ENCODE measurements at places on chromosomes 3 and 15.

- DNase-seq: no peak
Measured at GRCh38 chr3:119508172-119508845, 10.0 kb downstream of the TIMMDC1 start.

DNA sequence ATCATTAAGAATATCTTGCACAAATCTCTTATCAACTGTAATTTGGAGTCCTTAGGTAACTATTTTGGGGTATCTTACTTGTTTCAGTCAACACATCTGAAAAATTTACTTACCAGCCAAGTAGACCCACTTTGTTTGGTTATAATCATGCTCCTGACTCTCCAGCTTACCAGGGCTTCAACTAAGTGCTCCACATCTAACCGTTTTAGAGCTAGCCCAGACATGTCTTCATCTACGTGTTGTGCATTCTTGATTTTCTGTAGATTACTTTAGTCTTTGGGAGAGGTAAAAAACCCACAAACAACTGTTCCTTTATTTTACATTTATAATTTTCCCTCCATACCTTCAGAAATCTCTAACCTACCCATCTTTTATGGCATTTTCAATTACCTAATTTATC, 17.2 kb downstream of the EAF2 start:
- DNase-seq: no peak

DNA sequence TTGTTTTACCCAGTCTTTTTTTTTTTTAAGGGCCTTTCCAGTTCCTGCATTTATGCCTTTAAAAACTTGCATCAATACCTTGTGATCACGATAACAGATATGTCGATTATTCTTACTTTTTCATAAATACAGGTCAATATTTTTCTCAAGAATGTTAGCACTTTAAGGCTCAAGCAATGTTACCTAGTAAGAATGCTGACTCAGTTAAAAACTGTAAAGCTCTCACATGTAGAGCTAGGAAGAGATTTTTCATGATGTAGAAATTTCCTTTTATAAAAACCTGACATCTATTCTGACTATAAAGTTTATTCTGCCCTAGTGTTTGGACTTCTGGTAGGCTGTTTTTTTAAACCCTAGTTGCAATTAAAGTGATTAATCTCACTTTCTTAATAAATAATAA, 684.0 kb downstream of the ZBBX start:
- no peak for DNase-seq

GRCh38 chr3:37171144-37171543, 3.2 kb downstream of the LRRFIP2 start:
- DNase-seq: no peak

DNA sequence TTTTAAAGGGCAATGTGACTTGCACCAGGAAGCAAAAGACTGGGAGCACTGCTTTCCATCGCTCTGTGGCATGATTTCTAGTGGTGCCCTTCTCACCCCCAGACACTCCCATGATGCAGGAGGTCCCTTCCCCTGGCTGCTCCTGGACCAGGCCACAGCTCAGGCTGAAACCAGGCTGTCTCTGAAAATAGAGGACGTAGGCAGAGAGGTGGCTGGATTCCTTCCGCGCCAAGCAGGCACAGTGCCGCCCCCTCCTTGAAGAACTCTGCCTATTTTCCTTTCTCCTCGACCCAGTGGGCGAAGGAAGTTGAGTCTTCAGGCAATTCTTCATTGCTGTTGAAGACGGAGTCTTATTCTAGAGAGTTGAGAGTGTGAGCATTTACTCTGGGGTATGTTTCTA, 489.4 kb upstream of the TBL1XR1 start:
- no peak for DNase-seq

GRCh38 chr3:66527246-66527645, 26.4 kb upstream of the LRIG1 start:
- no peak for DNase-seq

DNA sequence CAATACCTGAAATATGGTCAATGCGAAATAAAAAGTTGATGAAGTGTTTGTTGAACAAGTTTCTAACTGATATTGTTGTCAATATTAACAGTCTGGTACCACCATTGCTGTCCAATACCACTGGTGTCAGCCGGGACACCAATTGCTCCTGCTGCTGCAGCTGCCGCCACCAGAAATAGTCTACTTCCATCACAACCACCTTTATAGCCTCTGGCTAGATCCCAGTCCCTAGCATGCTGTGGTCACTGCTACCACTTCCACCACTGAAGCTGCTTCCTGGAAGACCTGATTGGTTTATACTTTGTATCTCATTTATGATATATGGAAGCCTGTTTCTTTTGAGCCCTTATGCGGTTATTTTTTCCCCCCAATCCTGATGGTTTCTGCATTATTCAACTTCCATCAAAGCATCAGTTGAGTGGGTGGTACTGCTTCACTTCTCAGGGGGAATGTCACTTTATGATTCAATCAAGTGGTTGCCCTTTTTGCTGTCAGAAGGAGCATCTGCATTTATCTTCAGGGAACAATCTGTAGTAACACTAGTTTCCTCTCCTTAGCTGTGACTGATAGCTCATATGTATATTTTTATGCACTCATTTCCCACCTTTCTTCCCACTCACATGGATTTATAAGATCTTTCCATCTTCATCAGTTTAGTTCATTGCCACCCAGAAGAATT, 11.7 kb downstream of the LNP1 start:
- no peak for DNase-seq

- DNase-seq: peak; percentile 64
Measured at GRCh38 chr3:48429317-48429959, 448 bp downstream of the PLXNB1 start.

GRCh38 chr3:73855813-73856212, 231.1 kb upstream of the PDZRN3 start:
- no peak for DNase-seq

GRCh38 chr3:162390891-162391290, 894.3 kb downstream of the OTOL1 start:
- no peak for DNase-seq

GRCh38 chr15:100726421-100727190, 124.2 kb downstream of the ASB7 start:
- no peak for DNase-seq

DNA sequence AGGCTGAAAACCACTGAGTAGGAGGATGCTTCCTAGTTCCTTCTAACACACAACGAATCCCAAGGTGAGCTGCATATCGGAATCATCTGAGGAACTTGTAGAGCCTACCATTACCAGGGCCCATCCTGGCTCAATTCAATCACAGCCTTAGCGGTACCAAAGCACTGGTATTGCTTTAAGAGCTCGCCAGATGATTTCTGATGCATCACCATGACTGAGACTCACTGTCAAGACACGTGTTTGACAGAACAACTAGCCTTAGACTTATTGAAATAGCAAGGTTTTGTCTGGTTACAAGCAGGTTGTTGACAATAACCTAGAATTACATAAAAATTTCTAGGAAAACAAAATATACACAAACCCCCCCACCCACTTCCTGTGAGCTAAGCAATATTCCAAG, 68.5 kb downstream of the CBLB start:
- no peak for DNase-seq

DNA sequence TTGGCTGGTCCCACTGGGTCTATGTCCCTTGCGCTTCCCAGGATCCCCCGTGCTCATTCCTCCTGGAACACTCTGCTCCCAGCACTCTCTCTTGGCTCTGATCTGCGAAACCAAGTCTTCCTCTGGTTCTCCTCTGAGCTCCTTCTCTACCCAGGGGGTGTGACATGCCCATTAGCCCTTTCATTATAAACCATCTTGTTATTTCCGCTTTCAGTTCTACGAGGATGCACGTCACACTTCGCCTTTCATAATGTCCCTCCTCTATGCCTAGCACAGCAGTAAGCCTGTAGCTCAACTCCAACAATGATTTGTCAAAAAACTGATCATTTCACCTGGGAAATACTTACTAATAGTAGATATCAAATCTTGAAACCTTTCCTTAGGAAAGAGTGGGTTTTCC, 52.0 kb upstream of the RAD18 start:
- DNase-seq: no peak

GRCh38 chr3:119598410-119599098, 869 bp downstream of the PLA1A start:
- DNase-seq: no peak

DNA sequence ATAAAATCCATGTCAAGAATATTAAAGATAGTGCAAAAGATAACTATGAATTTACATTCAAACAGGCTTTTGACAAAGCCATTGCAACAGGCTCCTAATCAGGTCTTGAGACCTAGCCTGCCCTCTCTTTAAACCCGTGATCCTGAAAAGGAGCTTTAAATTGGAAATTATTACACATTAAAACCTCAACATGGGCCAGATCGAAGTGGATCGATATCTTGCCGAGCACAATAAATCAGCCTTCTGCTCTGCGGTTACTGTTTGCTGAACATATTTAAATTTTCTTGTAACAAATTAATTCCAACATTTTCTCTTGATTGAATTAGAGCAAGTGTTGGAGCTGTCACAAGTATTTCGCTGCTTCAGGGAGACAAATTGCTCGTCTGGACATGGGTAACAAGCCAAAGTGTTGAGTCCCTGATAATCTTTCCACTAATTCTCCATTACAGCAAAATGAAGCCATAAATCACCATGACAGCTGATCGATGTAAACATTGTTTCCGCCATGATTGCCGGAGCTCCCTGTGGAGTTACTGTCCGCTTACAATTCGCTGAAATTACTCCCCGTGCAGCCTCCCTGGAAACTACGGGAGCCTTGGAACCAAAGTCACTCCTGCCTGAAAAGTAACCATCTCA, 47.6 kb downstream of the SHOX2 start:
- DNase-seq: no peak

- no peak for DNase-seq
Measured at GRCh38 chr3:186871403-186871924, 29.0 kb downstream of the ADIPOQ start.

DNA sequence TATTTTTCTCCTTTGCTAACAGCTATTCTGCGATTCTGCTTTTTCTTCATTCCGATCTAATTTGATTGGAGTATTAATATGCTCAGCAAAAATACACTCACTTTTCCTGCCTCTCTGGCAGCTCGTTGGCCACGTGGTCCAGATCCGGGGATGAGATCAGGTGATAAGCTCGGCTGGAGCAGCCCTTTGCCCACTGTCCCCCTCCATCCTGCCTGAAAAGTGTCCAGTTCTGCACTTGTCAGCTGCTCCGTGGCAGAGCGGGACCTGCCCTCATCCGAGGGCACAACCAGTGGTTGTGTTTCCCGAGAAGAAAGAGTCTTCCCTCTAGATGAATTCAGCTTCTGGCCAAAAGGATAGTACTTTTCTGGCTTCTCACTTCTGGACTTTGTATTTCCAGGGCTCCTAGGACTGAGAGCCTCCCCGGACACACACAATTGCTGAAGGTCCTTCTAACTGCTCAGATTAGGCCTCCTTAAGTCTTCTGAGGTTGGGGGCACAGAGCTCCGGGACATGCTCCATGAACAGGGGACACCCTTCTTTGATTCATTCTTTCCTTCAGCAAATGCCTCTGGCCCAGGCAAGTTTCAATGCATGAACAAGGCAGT, 103.9 kb upstream of the ALDH1A3 start:
- DNase-seq: no peak

- peak; percentile 62 for DNase-seq
Measured at GRCh38 chr3:125437631-125438435, 62.7 kb upstream of the ZNF148 start.

- peak; percentile 67 for DNase-seq
Measured at GRCh38 chr3:38039101-38039898, at the start of gene DLEC1. TSS of gene DLEC1 (plus strand) at chr3:38039208. CDS start at chr3:38039226, 18 bp downstream.

DNA sequence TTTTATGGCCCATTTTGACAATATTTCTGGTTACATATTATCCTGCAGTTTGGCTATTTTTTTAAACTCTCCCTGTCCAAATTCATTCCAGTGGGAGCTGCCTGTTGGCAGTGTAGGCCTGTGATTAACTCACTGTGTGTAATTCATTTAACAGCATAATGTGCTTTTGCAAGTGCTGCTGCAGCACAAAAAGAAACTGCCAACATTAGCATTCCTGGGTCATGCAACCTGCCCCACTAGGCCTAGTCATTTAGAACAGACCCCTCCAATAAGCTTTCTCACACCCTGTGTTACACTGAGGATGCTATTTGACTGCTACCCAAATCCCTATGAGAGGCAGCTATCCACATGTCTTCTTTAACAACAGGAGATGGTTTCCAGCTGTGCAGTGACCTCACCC, 251.2 kb upstream of the UBE2E2 start:
- DNase-seq: no peak

DNA sequence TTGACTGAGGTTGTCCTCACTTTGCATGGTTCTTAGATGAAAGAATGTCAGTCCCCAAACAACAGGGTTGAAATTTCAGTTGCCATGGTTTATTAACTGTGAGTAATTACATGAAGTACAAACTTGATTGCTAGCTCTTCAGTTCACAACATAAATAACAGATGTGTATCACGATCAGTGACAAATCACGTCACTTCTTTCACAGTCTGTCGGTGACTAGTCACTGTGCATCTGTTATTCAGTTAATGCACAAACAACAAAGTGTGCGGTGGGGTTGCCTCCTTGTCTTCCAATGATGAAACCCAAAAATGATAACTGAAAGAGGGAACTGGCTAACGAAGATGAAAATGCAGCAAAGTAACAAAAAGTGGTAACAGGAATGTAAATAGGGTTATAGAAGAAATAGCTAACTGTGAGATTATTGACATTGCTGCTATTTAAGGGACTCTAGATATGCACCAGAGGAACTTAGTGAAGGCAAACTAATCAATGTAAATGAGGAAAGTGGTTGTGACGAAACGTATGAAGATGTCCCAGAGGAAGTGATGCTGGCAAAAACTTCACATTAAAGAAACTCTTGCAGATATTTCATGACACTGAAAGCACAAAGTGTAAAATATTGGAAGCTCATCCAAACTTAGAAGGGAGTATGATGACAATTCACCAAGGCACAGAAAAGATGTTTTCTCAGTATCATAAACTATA, 159.3 kb downstream of the WDR76 start:
- no peak for DNase-seq

- DNase-seq: no peak
Measured at GRCh38 chr3:157148196-157148889, 11.6 kb downstream of the CCNL1 start.
